ENCODE measurements at places on chromosomes 11 and 22. TPM values are rescaled to one million over a fixed set of nuclear protein-coding genes. Genes with fewer than 3 reads are reported as not detected.

GRCh38 chr11:83511646-83512045, 225.5 kb upstream of the CCDC90B start:
- no peaks in the 10 kb centered on the region for H3K36me3 ChIP-seq
- no peak overlapping the region for H3K4me3 ChIP-seq
- no peaks in the 10 kb centered on the region for H3K4me1 ChIP-seq
- no peak for DNase-seq

DNA sequence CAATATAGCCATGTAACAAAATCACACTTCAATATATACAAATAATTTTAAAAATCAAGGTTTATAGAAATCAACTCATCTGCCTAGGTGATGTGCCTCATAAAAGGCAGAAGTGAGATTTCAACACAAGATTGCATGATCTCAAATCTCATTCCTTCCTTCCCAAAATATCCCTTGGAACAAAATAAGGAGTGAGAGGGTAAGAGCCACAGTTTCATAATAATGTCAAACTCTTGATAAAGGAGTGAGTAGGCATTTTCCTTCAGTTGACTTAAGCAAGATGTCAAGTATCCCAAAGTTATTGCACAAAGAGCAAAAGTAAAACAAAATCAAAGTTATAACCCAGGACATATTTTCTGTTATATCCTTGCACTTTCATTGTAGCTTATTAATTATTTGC, 81.3 kb downstream of the C22orf31 start:
- DNase-seq: no peak
- no peak overlapping the region for H3K4me3 ChIP-seq
- no peaks in the 10 kb centered on the region for H3K36me3 ChIP-seq

- H3K4me1 ChIP-seq: no peaks in the 10 kb centered on the region
- H3K27me3 ChIP-seq: peaks cover 13% of the 10 kb centered on the region
- H3K4me3 ChIP-seq: no peak overlapping the region
- H3K27ac ChIP-seq: no peak overlapping the region
- DNase-seq: no peak
- no peaks in the 10 kb centered on the region for H3K36me3 ChIP-seq
These were observed 22.0 kb upstream of the CAT start for GRCh38 chr11:34416766-34417165.

DNA sequence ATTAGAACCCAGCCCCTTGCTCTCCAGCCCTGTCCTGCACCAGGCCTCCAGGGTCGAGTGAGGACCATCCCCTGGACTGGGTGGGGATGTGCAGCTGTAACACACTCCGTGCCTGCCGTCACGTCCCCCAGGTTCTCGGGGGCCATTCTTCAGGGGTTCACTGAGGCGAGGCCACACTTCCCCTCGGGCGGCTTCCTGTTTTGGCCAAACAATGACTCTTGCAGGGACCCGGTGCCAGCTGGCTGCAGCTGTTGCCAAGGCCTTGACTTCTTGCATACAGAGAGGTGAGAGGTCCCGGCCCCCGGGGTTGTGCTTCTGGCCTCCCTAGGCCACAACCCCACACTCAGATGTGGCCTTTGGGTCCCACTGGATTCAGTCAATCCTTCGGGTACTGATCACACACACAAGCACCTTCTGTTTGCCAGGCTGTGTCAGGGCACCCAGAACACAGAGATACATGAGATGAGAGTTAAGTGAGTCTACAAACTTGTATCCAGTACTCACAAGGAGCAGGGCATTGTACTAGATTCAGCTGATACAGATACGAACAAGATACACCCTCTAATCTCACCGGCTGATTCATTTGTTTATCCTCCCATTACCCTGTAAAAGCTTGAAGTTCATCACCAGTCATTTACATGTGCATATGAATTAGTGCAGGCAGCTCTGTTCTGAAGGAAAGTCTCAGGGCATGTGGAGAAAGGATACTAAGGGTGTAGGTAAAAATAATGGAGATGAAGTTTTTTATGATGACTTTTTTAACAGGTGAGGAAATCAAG, 32.9 kb downstream of the LRRC32 start:
- peaks cover 8% of the 10 kb centered on the region for H3K4me1 ChIP-seq
- no peak overlapping the region for H3K4me3 ChIP-seq
- peaks cover 11% of the 10 kb centered on the region for H3K27me3 ChIP-seq
- no peaks in the 10 kb centered on the region for H3K36me3 ChIP-seq

DNA sequence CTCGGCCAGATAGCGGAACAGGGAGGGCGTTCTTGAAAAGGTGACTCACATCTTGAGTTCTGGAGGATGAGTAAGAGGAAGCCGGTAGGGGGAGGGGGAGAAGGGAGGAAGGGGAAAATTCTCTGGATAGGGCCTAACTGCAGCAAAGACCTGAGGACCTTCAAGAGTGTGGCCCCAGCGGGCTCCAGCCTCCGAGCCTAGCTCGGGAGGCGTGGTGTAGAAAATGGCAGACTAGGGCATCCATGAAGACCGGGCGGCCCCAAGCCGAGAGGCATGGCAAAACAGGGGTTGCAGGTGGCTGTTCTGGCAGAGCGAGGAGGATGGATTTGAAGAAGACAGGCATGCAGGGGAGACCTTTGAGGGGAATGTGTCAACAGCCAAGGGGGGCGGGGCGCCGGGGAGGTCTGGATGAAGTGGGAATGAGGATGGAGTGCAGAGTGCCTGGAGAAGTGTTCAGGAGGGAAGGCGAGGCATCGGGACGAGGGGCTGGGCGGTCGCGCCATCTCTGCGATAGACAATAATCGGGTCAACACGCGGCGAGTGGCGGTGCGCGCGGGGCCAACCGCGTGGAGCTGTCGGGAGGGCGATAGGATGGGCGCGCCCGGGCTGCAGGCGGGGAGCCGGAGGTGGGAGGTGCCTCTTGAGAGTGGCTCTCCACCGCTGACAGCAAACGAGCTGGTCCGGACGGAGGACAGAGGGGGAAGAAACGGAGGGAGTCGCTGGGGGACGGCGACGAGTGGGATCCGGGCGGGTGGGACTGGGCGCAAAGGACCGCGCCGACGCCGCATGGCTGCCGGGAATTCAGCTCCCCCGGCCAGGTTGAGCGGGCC, 40.0 kb upstream of the CREB3L1 start:
- peaks cover 17% of the 10 kb centered on the region for H3K27me3 ChIP-seq
- H3K36me3 ChIP-seq: no peaks in the 10 kb centered on the region
- DNase-seq: peak; percentile 49
- peak overlapping the region; percentile 93 for H3K4me3 ChIP-seq
- H3K27ac ChIP-seq: peak overlapping the region; percentile 100

DNA sequence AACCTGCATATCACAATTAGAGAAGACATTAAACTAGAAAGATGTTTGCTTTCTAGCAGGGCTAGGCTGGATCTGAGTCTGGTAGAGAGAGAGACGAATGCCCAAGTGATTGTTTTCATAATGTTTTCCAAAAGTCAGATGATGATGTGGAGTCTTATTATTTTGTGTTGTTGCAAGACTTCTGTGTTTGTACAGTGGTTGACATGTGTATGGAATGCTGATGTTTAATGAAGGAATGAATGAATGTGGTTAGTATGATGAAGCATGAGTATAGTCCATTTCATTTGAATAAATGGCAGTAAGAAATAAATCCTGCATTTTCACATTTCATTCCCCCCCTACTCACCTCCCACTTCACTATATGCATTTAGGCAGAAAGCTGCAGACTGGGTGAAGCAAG, 69.6 kb downstream of the PPP2R1B start:
- DNase-seq: no peak
- no peaks in the 10 kb centered on the region for H3K4me1 ChIP-seq
- no peaks in the 10 kb centered on the region for H3K27me3 ChIP-seq
- no peak overlapping the region for H3K4me3 ChIP-seq
- peaks cover 4% of the 10 kb centered on the region for H3K36me3 ChIP-seq

OVOL1 gene
- total RNA-seq: 0.10 TPM
